NCI-H460 (cell line): ENCODE measurements at places on chromosomes 12 and 14. TPM values are rescaled to one million over a fixed set of nuclear protein-coding genes. Genes with fewer than 3 reads are reported as not detected.

Gene GPR84
- total RNA-seq: not detected in 2 replicates

Gene AQP2
- not detected in 2 replicates for total RNA-seq

Gene FGF23
- total RNA-seq: not detected in 2 replicates

Gene SLCO1B1
- not detected in 2 replicates for total RNA-seq

Gene SPTB
- total RNA-seq: 0.09 and 0.10 TPM in 2 replicates

Gene MGAT4C
- total RNA-seq: 0.12 and 0.37 TPM in 2 replicates

Gene MYF6
- total RNA-seq: not detected in 2 replicates

Gene ASPG
- 0.14 and 0.50 TPM in 2 replicates for total RNA-seq

Gene DACT1
- 0.89 TPM in 1 of 2 replicates, not detected in the other for total RNA-seq

DNA sequence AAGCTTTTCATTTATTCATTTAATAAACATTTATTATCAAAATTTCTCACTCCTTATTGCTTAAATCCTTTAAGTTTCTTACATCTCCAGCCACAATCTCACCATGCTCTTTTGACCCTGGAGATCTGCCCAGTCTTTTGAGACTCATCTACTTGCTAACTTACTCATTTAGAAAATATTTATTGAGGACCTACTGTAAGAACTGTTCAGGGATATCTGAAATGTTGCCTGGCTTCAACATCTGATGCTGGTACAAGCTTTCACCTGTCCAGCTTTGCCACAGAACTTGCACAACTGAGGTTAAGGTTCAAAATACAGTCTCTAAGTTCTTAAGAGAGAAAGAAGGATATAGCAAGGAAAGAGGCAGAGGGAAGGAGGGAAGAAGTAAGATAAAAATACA is 17.5 kb upstream of the GXYLT1 start:
- no peak for DNase-seq

DNA sequence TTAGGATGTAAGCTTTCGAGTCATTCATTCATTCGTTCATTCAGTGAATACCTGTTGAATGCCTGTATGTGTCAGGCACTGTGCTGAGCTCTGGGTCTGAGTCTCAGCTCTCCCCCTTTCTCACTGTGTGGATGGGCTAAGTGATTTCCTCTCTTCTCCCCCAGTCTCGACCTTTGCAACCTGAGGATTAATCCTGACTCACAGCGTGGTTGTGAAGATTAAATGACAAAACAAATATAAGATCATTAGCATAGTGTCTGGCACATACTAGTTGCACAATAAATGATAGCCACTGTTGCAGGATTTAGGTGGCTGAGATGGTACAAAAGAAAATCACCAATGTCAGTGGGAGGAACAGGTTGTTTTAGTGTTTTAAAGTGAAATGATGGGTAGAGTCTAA is 136.7 kb downstream of the GPR135 start:
- no peak for DNase-seq

- DNase-seq: no peak
Measured at GRCh38 chr12:117039891-117040309, 59.3 kb downstream of the TESC start.

- DNase-seq: no peak
Measured at GRCh38 chr12:11861864-11862600, 208.7 kb upstream of the BCL2L14 start.

DNA sequence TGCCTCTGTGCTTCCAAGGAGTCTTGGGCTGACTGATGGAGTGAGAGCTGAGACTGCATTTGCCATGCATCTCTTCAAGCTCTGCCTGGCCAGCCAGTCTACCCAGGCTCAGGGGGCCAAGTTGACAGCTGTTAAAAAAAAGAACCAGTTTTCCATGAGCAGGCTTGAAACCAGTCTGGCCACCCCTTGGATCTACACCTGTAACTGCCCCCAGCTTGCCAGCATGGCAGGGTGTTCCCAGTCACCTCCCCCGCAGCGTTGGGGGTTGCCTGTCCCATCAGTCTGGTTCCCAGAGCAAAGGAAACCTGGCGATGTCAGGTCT is 202.7 kb downstream of the ZFP36L1 start:
- DNase-seq: no peak

- DNase-seq: peak; percentile 54
Measured at GRCh38 chr12:42691991-42692557, 102.5 kb upstream of the PRICKLE1 start.

- DNase-seq: no peak
Measured at GRCh38 chr12:2652401-2653081, 142.2 kb upstream of the FKBP4 start.

DNA sequence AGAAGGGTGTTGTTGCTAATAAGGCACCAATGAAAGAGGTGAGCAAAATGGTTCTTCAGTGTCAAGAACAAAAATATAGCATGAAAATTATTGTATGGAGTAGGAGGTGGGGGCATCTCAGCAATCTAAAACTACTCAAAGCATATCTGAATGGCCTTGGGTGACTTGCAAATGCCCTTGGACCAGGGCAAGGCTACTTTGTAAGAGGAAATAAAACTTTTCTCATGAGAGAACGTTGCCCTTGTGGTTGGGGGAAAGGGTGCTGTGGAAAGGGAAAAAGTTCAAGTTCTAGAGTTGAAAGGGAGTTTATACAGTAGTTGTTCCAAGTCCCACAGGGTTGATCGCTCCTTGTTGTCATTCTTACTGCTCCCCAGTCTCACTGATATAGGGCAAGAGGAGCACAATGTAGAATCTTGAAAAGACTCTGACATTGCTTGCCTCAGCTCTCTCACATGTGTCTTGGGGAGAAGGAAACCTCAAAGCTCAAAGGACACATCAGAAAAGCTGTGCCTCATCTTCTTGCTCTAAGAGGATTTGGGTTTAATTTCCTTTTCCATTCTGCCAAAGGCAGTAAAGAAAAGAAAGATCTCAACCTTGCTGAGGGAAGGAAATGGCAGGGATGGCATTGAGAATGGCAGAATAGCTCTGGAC is 270.5 kb downstream of the DUSP6 start:
- no peak for DNase-seq

- no peak for DNase-seq
Measured at GRCh38 chr14:92400579-92401444, 77.8 kb downstream of the SLC24A4 start.

DNA sequence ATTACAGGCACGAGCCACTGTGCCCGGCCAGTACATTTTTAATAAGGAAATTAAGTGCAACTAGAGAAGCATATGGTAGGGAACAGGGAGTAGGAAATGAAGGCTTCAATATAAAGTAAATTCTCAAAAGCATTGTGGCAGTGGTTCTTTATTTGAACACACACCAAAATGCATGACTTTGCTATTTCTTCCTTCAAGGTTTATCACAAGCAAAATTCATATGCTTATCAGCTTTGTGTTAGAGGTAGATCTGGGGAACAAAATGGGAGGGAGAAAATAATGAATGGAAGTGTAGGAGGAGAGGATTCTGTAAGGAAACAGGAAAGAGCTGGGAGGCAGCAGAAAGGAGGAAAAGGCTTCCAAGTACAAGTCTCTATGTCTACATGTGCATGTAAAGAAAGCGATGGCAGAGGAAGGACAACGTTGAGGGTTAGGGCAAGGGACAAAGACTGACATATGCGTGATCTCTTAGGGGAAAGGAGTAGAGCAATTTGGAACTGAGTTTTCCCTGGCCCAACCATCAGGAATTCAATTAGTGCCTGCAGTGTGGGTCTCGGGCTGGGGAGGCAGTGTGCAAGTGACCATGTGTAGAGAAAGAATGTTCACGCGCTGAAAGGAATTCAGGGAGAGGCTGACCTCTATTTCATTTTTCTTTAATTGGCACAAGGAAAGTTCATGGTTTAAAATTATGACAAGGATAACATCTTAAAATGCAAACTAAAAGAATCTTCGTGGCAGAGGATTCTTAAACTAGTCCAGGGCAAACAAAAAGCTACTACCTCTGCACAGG is 22.9 kb upstream of the RASSF8 start:
- no peak for DNase-seq

DNA sequence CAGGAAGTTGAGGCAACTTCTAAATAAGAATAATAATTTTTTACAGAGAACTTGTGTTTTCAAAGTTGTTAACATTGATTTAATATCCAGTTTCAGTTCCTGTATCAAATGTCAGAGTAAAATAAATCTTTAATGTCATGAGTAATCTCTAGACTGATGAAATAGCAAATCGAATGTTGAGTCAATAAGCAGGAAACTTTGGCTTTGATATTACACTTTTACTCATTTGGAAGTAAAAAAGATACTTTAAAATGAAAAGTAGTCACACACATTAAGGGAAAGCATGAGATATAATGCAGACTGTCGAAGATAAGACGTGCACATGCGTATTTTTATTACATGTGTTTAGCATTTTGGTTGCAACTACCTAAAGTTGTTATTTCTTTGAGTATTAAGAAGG is 78.2 kb upstream of the PTGDR start:
- DNase-seq: no peak

DNA sequence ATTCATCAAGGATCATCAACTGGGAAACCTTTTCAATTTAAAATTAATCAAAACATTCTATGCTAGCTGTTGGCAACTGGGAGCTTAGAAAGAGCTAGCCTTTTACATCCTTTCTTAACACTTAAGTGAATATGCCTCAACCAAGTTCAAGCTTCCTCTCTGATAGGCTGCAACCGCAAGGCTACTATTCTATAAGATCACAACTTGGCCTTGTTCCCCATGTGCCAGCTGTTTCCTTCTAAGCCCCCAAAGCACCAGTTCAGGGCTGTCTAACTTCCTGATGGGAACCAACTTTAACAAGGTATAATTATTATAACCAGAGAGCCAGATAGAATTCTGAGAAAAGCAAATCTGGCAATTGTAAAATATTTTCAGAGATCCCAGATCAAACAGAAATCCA is 37.0 kb downstream of the KCNC2 start:
- no peak for DNase-seq

- no peak for DNase-seq
Measured at GRCh38 chr14:56417173-56417572, 162.4 kb upstream of the TMEM260 start.

DNA sequence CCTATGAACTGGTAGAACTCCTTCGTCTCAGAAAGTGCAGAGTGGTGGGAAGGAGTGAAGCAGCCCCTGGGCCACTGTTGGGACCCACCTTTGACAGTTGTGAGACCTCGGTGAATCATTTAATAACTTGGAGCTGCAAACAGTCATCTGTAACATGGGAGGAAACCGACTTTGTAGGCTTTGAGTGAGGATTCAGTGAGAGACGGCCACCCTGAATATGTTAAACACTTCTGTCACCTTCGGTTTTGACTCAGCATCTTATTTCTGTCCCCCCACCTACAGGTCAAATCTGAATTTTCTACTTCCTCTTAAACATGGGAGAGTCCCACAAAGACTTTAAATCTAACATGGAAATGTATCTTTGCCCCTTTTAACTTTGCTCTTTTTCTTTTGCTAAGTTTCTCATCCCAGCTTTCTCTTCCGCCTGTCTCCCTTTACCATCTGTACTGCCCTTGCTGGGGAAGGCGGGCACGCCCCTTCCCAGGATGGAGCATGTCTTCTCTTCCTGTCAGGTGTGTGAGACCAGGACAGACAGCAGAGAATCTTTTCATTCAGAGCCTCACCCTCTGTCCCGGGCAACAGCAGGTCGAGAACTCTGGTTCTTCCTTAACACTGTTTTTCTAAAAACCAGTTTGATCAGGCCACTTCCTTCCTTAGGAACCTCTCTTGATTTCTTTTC is 37.1 kb downstream of the ZC3H14 start:
- no peak for DNase-seq

DNA sequence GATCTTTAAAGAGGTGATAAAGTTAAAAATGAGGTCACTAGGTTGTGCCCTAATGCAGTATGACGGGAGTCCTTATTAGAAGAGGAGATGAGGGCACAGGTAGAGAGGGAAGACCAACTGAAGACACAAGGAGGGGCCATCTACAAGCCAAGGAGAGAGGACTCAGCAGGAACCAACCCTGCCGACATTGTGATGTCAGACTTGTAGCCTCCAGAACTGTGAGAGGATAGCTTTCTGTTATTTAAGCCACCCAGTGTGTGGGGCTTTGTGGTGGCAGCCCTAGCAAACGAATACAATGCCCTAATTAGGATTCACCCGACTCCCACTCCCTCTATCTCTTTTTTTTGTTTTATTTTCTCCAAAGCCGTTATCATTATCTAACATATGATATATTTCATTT is 7.9 kb upstream of the IL26 start:
- DNase-seq: no peak

- peak; percentile 97 for DNase-seq
Measured at GRCh38 chr12:2812290-2813213, at the start of gene ITFG2. Gene ITFG2 (plus strand): TSS chr12:2812668. CDS start chr12:2812761, 93 bp downstream.

DNA sequence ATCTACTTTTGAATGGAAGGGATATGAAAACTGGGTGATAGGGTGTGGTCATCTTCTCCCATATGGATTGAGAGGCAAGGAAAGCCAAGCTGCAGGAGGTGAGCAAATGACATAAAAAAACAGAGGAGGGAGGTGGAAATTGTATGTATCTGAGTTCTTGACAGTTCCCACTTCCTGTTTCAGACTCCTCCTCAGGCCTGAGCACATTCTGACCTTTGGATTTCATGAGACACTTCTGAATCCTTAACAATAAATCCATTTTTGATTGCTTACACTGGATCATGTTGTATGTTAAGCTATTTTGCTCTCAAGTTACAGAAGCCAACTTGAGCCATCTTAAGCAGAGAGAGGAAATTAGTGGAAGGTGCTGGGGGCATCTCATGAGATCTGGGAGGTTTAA is 11.6 kb upstream of the SRSF5 start:
- DNase-seq: no peak

DNA sequence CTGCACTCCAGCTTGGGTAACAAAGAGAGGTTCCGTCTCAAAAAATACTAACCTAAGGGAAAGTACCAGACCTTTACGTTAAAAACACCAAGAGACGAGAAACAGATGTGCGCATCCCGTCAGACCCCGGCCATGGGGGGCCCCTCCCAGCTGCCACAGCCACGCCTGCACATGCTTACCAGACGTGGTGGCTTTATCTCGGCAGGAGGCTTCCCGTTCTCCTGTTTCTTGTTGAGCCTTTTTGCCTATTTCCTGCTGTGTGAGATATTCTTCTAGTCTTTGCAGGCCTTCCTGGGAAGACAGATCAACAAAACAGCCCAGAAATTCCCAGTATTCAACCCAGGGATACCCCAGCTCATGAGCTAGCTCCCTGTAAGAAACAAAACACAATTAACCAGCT is 23.6 kb downstream of the PGAM5 start:
- no peak for DNase-seq

GRCh38 chr12:121137512-121137911 is 4.8 kb downstream of the P2RX7 start:
- no peak for DNase-seq

GRCh38 chr12:96876966-96877365 is 30.1 kb upstream of the NEDD1 start:
- no peak for DNase-seq

DNA sequence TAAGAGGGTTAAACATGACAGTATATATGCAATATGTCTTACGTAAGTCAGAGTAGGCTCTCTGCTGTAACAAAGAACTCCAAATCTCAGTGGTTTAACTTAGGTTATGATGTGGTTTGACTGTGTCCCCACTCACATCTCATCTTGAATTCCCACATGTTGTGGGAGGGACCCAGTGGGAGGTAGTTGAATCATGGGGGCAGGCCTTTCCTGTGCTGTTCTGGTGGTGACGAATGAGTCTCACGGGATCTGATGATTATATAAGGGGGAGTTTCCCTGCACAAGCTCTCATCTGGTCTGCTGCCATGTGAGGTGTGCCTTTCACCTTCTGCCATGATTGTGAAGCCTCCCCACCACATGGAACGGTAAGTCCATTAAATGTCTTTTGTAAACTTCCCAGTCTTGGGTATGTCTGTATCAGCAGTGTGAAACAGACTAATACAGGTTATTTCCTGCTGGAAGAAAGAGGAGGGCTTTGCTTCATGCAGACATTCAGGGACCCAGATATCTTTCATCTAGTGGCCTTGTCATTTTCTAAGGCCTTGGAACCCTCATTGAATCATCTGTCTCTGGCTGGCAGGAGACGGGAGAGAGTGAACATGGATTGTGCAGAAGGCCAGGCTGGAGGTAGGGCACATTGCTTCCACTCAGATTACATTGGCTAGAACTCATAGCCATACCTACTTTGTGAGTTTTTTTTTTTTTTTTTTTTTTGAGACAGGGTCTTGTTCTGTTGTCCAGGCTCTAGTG is 96.1 kb downstream of the CRADD start:
- no peak for DNase-seq
